Effector memory CD8-positive, alpha-beta T cell (primary cell): ENCODE measurements at places on chromosomes 4 and X.

GRCh38 chr4:7206385-7206784, 14.0 kb downstream of the SORCS2 start:
- H3K4me1 ChIP-seq = no peaks in the 10 kb centered on the region
- H3K4me3 ChIP-seq = no peak overlapping the region
- no peak overlapping the region for H3K27ac ChIP-seq
- no peak for DNase-seq

DNA sequence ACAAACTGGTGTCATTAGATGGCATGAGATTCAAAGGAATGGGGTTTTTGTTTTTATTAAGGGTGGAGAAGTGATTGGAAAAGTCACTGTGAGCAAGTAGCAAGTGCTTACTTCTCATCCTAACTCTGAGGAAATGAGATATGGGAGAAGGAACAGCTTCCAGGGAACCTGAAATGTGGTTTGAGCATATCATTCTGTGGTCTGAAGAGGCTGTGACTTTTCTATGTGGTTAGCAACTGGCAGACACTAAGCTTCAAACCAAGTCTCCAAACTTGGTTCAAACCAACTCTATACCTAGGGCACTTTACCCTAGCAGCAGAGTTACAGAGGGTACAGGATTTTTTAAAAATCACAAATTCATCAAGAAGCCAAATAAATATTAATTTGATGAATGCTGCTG, 58.2 kb downstream of the DCLK2 start:
- H3K27ac ChIP-seq = no peak overlapping the region
- H3K36me3 ChIP-seq = peaks cover 2% of the 10 kb centered on the region
- no peak for DNase-seq
- no peaks in the 10 kb centered on the region for H3K4me1 ChIP-seq

DNA sequence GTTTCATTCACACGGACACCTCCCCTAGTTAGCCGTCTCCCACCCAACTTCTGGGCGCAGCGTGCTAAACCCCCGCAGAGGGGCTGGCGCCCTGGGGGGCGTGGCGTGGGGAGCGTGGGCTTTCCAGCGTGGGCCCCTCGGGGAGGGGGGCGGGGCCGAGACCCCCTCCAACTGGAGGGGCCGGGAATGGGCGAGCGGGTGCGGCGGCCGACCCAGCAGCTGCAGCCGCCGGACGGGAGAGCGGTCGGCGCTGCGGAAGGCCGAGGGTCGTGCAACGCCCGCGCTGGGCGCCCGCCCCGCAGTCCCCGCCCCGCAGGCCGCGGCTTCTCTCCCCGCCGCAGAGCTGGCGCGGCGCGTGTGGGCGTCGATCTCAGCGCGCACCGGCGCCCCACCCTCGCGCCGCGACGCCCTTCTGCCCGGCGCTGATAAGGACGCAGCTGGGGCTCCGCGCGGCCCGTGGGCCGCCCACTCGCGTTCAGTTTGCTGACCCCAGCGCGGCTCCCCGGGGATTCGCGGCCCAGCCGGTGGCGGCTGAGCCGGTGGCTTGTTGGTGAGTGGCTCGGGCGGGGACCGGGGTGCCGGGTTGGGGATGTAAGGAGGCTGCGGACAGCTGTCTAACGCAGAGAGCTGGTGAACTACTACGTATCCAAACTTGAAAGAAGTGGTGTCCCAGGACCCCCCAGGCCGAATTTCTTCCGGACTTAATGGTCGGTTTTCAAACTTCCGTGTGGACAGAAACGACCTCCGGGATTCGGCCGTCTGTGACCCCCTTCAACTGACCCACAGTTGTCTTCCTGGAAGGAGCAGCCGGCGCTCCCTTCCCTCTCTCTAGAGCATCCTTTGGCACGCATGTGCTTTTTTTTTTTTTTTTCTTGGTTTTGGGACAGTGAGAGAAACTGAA, 1.5 kb downstream of the FHDC1 start:
- peaks cover 18% of the 10 kb centered on the region for H3K4me1 ChIP-seq
- peaks cover 63% of the 10 kb centered on the region for H3K27me3 ChIP-seq
- H3K27ac ChIP-seq = no peak overlapping the region
- no peaks in the 10 kb centered on the region for H3K36me3 ChIP-seq
- H3K4me3 ChIP-seq = peak overlapping the region; percentile 75

DNA sequence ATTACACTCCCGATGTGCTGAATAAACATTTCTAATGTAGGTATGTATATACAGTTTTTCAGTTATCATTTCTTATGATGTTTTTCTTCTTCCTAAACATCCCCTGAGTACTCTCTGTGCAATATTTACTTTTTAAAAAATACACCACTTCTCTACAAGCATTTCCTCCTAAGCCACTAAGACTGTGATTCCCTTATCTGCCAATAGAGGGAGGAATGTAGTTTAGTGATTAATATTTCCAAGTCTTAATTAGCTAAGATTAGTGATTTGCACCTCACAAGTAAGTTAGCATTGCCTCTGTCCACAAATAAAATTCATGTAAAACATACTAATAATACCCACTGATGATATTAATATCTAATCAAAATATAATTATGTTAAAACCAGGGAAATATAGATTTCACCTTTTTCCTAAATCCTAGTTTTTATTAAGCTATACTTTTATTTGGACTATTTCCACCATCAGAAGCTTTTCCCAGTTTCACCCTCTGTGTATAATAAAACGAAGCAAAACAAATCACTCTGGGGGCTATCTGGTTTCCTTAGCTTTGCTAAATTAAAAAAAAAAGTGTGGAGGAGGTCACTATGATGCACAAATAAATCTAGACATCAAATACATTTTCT, 909.1 kb downstream of the FAT4 start:
- H3K27ac ChIP-seq = no peak overlapping the region
- no peaks in the 10 kb centered on the region for H3K36me3 ChIP-seq
- no peak overlapping the region for H3K4me3 ChIP-seq
- H3K4me1 ChIP-seq = no peaks in the 10 kb centered on the region

DNA sequence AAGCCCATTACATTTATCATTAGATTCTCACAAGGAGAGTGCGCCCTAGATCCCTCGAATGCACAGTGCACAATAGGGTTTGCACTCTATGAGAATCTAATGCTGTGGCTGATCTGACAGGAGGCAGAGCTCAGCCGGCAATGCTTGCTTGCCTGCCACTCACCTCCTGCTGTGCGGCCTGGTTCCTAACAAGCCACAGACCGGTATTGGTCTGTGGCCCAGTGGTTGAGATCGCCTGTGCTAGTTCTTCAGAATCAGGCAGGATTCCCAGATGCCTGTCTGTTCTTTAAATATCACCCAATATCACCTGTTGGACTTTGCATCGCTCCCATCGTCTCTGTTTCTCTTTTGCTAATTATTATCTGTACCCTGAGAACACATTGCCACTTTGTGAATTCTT, 14.0 kb downstream of the DSPP start:
- DNase-seq = no peak
- no peaks in the 10 kb centered on the region for H3K4me1 ChIP-seq
- no peak overlapping the region for H3K4me3 ChIP-seq
- no peaks in the 10 kb centered on the region for H3K36me3 ChIP-seq
